ENCODE measurements at places on chromosomes 2 and 18.

DNA sequence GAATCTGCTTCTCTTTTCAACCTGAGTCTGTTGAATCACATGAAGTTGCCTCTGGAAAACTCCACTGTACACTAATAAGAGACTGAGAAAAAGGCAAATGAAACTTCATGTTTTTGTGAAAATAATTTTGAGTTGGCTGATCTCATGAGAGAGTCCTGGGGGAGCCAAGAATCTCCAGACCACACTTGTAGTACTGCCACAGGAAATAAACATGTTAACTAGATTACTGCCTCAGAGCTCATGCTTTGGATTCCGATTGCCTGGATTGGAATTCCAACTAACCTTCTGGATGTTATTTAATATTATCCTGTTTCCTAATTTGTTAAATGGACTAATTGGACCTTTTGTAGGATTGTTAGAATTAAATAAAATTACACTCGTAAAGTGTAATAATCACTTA lies 25.2 kb downstream of the NUP35 start:
- no peak for DNase-seq

GRCh38 chr2:53987336-53987921 lies 16.6 kb upstream of the PSME4 start:
- DNase-seq = no peak

GRCh38 chr2:140604096-140604495 lies 1526.7 kb downstream of the LRP1B start:
- no peak for DNase-seq

GRCh38 chr2:70977605-70978205 lies 725 bp upstream of the ANKRD53 start:
- DNase-seq = no peak

GRCh38 chr2:64812285-64812684 lies 158.6 kb upstream of the SERTAD2 start:
- no peak for DNase-seq

GRCh38 chr18:37672932-37673595 lies 107.5 kb upstream of the CELF4 start:
- no peak for DNase-seq

GRCh38 chr2:207061181-207061580 lies 104.6 kb downstream of the KLF7 start:
- DNase-seq = no peak

GRCh38 chr2:142040556-142040955 lies 90.3 kb downstream of the LRP1B start:
- DNase-seq = no peak

DNA sequence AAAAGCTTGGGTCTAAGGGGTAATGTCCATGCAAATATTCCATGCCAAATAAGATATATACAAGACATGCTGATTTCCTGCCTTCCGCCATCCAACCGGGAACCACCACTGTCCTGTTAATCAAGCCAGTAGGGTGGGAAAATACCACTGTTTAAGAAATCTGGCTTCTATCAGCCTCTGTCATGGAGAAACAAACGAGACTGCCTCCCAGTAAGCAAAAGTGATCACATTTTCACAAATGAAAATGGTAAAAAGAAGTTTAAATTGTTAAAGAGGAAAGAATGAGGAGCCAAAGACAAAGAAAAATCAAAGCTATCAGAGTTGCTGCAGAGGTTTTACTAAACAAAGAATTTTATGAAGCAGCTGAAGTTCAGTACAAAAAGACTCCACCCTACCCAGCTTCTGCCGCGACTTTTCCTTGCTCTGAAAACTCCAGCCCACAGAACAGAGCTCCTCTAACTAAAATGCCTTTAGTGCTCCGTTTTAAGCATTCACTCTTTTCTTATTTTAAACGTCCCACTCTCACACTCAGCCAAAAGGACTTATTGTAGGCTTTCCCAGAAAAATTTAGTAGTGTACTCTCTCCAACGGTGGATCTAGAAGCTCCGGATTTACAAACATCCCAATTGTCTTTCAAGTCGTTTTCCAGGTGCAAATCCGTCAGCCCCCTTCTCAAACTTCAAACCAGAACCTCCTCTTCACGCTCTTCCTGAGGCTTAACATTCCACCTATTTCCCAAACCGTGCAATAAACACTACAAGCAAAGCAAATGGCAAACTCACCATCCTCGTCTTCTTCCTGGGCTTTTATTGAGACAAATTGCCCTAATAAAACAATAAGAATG lies 613 bp downstream of the COL5A2 start:
- no peak for DNase-seq

DNA sequence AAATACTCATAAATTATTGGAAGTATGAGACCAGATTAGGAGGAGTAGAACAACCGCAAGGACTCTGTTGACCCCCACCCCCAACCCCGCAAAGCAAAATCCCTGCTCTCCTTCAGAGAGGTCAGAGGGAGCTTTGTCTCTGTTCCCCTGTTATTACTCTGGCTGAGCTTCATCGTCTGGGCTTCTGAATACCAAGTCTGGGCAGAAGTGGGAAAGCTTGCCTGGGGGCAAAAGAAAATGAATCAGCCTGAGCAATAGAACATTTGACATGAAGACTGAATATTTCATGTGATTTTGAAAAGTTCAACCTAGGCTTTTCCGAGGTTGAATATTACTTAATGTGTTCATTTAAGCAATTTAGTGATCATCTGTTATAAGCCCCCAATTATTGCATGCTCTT lies 114.6 kb upstream of the ARHGAP28 start:
- no peak for DNase-seq

DNA sequence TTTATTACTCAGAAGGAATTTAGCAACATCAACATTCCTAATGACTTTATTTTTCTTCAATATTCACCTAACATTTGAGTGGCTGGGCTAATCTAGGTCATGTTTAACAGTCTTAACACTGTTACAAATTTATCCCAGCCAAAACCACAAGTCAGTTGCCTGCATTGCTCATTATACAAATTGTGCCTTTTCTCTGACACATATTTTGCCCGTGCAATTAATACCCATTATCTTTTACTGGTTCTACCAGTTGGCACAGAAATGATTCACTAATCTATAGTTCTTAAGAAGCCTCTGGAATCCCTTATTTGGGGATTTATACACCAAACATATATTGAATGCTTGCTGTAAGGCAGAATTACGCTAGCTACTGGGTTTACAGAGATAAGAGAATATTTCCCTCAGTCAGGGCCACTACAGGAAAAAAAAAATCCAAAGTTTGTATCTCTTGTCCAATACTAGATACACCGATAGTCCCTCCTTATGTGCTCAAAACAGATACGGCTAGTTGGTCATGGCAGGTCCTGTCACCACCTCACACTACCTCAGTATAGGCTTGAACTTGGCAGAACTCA lies 46.3 kb downstream of the ZCCHC2 start:
- DNase-seq = no peak

GRCh38 chr18:23165271-23166068 lies 30.2 kb downstream of the CABLES1 start:
- DNase-seq = no peak

GRCh38 chr2:198641161-198641560 lies 816.6 kb downstream of the SATB2 start:
- DNase-seq = no peak

DNA sequence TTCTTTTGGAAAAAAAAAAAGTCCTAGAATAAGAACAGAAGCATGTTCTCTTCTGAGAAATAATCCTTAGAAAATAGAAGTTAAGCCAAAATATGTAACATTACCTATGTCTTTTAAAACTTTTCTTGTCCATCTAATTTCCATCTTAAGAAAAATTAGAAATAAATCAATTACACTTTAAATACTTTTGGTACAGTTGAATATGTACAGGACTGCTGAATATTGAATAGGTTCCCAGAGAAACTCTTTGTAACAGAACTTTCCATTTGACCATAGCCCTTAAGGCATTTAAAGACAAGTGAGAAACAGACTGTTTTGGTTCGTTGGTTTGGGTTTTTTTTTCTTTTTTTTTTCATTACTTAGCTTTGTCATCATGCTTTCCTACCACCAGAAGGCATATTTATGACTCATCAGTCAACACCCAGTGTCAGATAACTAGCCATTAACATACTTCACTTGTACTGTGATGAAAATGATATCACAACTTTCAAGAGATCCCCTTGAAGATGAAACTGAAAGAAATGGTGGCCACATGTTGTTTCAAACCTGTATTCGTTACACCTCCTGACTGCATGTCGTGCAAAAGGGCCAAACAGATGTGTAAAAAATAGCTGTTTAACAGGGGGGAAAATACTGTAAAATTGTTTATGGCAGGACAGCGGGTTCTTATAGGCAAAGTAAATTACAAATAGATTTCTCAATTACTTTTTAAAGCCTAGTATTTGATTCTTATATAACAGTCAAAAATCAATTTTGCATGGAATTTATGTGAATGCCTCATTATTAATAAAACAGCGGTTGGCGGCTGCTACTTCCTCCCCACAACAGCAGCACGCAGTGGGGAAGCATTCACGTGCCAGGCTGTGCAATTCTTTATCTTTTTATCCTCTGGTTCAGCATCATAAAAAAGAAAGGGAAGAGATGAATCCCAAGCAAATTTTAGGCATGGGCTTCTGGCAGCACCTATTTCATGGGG lies 280.7 kb upstream of the HNRNPA3 start:
- DNase-seq = no peak

- DNase-seq = no peak
These were observed 1.6 kb downstream of the KCNE4 start for GRCh38 chr2:223053484-223054192.

- no peak for DNase-seq
These were observed 77.8 kb upstream of the DTNA start for GRCh38 chr18:34632321-34632720.

GRCh38 chr2:69617744-69618143 lies 25.8 kb downstream of the AAK1 start:
- DNase-seq = no peak

DNA sequence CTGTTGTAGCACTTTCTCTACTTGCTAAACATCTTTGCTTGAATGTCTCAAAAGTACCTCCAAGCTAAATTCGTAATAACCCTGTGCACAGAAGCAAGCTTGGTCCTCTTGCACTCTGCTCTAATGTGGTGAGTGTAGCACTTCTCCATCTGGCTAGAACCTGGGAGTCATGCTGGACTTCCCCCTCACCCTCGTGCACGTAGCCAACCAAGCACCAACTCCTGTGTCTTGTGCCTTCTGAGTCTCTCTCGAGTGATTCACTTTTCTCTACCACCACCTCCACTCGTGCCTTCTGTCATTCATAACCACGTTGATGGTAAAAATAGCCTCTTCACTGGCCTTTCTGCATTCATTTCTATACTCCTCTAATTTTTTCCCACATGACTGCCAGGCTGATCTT lies 91.9 kb upstream of the KCNE4 start:
- no peak for DNase-seq

DNA sequence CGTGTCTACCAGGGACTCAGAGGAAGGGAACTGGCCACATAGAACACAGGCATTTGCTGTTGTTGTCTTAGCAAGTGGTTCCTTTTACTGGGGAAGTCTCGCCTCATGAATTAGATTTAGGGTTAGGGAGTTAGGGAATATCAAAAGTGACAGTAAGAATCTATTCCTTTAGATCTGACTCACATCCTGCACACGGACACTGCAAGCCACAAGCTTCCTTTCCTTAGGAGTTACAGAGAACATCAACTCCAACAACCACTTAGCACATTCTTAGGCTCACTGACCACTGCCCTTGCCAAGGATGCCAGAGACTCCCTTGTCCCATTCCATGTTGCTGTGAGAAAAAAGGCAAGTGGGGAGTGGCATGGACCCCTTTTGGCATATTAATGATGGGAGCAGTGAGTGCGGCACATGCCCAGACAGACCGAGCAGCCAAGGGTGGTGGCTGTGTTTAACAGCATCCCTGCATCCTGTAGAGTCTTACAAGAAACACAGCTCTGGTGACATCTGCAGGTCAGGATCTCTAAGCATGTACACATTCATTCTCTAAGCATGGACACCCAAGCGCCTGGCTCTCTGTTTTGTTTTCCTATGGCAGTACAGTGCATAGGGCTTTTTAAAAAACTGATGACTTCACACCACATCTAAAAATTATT lies 745.6 kb upstream of the RAB6C start:
- DNase-seq = no peak

- no peak for DNase-seq
These were observed 12.4 kb downstream of the XIRP2 start for GRCh38 chr2:166900700-166901099.

DNA sequence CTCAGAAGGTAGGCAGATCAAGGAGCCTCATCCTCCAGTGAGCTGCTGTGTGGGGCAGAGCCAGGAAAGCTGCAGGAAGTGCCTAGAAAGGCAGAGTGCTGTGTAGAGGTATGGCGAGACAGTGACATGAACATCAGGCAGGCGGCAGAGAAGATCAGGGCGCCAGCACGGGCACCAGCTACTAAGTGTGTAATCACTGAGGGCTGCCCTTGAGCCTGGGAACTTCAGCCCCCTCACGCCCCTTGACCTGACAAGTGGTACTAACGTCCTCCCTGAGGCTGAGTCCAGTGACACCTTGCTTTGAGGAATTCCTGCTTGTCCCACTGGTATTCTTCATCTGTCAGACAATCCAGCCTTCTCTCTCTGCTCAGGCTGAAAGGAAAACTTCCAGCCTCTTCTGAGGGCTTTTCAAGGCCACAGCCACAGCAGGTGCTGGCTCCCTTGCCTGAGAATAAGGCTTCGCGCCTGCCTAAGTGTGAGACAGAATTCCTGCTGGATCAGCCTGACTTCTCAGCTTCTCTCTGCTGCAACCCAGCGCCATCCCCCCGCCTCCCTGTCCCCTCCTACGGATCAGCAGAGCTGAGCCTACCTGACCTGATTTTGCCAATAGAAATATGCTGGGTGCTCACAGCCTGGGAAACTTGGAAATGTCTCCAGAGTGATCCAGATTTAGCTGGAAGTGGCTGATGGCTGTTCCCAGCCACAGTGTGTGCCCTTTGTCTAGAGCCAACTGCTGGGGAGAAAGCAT lies 148.0 kb downstream of the SMAD7 start:
- DNase-seq = no peak

DNA sequence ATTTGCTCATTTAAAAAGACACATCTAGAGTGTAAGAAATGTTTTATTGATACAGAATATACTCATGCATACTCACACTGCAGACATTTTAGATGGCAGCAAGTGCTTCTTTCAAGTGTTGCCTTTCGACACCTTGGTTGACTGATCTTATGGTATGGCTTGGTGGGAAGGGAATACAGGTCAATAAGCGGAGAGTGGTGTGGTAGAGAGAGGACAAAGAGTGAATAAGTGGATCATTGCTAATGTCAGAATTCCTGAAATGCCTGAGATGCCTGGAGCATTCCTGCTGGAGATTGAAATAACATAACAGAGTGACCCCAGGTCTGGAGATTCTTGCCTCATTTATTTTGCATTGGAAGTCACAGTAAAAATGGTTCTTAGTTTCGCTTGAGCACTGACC lies 76.7 kb downstream of the RND3 start:
- DNase-seq = no peak

Measured in activated T-helper 1 cell treated with anti-CD3 and anti-CD28 coated beads, Interleukin-2, amount 50 U/mL, for 16 hours (primary cell).